ENCODE measurements at places on chromosomes 6 and 20.

DNA sequence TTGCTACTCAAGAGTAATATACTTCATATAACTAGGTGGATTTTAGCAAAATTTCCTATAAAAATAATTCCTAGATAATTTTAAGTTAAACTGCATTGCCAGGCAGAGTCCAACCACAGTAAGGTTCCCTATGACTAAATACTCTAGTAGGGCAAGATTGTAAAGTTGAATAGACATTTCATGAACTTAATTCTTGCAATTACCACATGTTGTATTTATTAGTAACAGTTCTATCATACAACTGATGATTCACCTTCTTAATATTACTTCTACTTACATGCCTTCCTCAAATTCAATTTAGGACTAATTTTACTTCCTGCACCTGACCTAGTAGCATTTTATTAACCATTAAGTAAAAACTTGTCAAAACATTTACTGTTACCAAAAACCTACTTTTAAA lies 266.7 kb upstream of the THEMIS start:
- no peaks in the 10 kb centered on the region for H3K27me3 ChIP-seq
- no peaks in the 10 kb centered on the region for H3K36me3 ChIP-seq
- DNase-seq = no peak
- no peaks in the 10 kb centered on the region for H3K4me1 ChIP-seq

- no peak overlapping the region for H3K4me3 ChIP-seq
- H3K4me1 ChIP-seq = no peaks in the 10 kb centered on the region
- H3K36me3 ChIP-seq = no peaks in the 10 kb centered on the region
- no peak for DNase-seq
Observed at GRCh38 chr6:128379577-128379976, 140.8 kb downstream of the PTPRK start.

GRCh38 chr6:170189236-170189635 lies 101.6 kb downstream of the DLL1 start:
- H3K27me3 ChIP-seq = no peaks in the 10 kb centered on the region
- H3K4me3 ChIP-seq = no peak overlapping the region
- no peaks in the 10 kb centered on the region for H3K36me3 ChIP-seq
- no peak overlapping the region for H3K27ac ChIP-seq

GRCh38 chr6:44867571-44868334 lies 460.4 kb upstream of the RUNX2 start:
- no peak overlapping the region for H3K4me3 ChIP-seq
- no peaks in the 10 kb centered on the region for H3K4me1 ChIP-seq
- H3K27me3 ChIP-seq = no peaks in the 10 kb centered on the region
- no peaks in the 10 kb centered on the region for H3K36me3 ChIP-seq

DNA sequence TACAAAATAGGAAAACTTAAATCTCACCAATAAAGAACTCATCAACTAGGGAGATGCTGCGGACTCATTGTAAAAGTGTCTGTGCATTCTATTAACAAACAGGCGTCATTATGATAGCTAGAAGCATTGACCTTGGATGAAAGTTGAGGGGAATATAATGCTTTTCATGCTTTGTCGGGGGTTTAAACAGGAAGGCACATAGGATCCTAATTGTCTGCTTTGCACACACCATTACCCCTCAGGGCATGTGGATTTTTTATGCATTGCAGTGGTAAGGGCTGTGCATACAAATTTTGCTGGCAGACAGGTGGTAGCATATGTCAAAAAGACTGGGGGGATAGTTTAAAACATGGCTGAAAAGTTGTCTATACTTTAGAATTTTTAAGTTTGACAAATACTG lies 447.9 kb upstream of the PLCB4 start:
- no peaks in the 10 kb centered on the region for H3K27me3 ChIP-seq
- DNase-seq = no peak
- no peak overlapping the region for H3K27ac ChIP-seq

DNA sequence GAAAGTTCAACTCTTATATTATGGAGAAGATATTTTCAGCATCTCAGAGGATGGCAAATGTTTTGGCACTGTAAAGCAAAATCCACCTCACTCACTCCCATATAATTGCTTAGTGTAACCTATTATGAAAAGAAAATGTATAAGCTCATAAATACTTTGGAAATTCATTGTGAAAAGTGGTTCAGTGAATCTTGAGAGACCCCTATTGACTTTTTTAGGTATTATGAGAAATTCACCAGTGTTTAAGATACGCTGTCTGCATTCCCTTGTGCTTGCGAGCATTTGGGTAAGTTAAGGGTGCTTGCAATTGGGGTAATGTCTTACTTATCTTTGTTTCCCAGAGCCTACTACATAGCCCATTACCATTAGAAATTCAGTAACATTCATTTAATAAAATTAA lies 66.3 kb upstream of the BMP5 start:
- no peaks in the 10 kb centered on the region for H3K36me3 ChIP-seq
- no peaks in the 10 kb centered on the region for H3K27me3 ChIP-seq
- no peak overlapping the region for H3K4me3 ChIP-seq
- no peak for DNase-seq
- no peaks in the 10 kb centered on the region for H3K4me1 ChIP-seq

- no peaks in the 10 kb centered on the region for H3K27me3 ChIP-seq
- H3K4me1 ChIP-seq = peaks cover 95% of the 10 kb centered on the region
- H3K4me3 ChIP-seq = peak overlapping the region; percentile 32
- H3K36me3 ChIP-seq = no peaks in the 10 kb centered on the region
- no peak for DNase-seq
Observed at GRCh38 chr20:62651285-62652021, 9.2 kb downstream of the SLCO4A1 start.

- H3K27ac ChIP-seq = peak overlapping the region; percentile 91
- H3K4me1 ChIP-seq = peaks cover 45% of the 10 kb centered on the region
- peak overlapping the region; percentile 90 for H3K4me3 ChIP-seq
- no peak for DNase-seq
- no peaks in the 10 kb centered on the region for H3K27me3 ChIP-seq
Observed at GRCh38 chr6:43077981-43078511, 1.9 kb downstream of the PTK7 start.

- peaks cover 5% of the 10 kb centered on the region for H3K4me1 ChIP-seq
- no peak overlapping the region for H3K27ac ChIP-seq
- DNase-seq = no peak
Observed at GRCh38 chr6:36824253-36824652, 15.0 kb downstream of the CPNE5 start.

DNA sequence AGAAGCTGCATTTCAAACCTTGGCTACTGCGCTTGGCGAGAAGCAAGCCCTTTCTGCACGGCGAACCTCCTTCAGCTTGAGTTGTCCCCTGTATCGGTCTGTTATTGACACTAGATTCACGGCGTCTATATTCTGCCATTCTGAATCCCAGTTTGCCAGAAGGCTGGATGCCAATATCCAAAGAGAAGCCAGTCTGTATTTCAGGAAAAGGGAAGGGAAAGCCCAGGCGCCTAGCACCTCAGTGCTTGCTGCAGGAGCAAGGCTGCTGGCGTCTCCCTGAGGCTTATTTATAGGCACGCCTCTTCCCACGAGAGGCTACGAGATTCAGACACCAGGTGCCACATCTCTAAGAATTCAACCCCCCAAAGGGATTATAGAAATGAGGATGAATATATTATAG lies 89.6 kb upstream of the CDH4 start:
- no peaks in the 10 kb centered on the region for H3K27me3 ChIP-seq
- no peak overlapping the region for H3K4me3 ChIP-seq
- H3K27ac ChIP-seq = no peak overlapping the region
- no peaks in the 10 kb centered on the region for H3K4me1 ChIP-seq
- DNase-seq = no peak

- no peak overlapping the region for H3K27ac ChIP-seq
- H3K27me3 ChIP-seq = no peaks in the 10 kb centered on the region
- H3K4me1 ChIP-seq = no peaks in the 10 kb centered on the region
- H3K4me3 ChIP-seq = no peak overlapping the region
- no peak for DNase-seq
- H3K36me3 ChIP-seq = no peaks in the 10 kb centered on the region
Observed at GRCh38 chr20:36895036-36895435, 19.1 kb downstream of the TLDC2 start.

DNA sequence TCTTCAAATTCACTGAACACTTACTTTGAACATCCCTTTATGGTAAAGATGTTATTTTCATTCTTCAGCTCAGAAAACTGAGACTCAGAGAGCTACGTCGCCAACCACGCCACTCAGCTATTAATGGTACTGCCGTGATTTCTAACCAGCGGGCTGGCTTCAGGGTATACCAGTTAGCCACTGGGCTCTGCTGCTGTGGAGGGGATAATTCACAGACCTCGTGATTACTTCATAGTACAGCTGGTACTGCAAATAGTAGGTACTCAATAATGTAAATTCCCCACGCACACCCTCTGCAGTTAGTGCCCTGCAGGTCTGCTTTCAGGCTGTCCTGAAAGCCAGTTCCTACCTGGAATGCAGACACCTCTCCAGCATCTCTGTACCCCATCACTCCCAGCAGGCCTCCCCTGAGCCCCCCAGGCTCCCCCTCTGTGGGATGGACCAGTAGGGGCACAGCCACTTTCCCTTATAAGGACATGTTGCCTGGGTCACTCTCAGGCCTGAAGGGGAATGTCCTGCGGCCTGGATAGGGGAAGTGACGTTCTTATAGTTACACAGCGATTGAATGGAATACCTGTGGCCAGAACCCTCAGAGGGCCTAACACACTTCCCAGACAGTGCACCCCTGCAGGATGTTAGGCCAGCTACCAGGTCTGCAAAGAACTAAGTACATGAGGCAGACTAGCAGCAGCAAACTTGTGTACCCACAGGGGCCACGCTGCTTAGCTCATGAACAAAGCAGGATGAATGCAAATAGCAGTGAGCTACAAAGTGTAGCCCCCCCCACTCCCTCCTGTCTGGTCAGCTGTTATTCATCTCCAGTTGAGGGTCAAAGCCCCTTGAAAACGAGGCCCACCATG lies 1.3 kb upstream of the OCSTAMP start:
- H3K36me3 ChIP-seq = no peaks in the 10 kb centered on the region
- H3K4me1 ChIP-seq = no peaks in the 10 kb centered on the region
- H3K27me3 ChIP-seq = no peaks in the 10 kb centered on the region
- no peak overlapping the region for H3K27ac ChIP-seq
- no peak overlapping the region for H3K4me3 ChIP-seq

- no peak overlapping the region for H3K27ac ChIP-seq
- no peaks in the 10 kb centered on the region for H3K27me3 ChIP-seq
- H3K4me1 ChIP-seq = peaks cover 5% of the 10 kb centered on the region
- H3K4me3 ChIP-seq = no peak overlapping the region
Observed at GRCh38 chr6:36944650-36945049, 9.9 kb upstream of the PI16 start.

GRCh38 chr6:70292193-70292592 lies 10.7 kb downstream of the COL9A1 start:
- peaks cover 31% of the 10 kb centered on the region for H3K27me3 ChIP-seq
- DNase-seq = no peak
- no peaks in the 10 kb centered on the region for H3K4me1 ChIP-seq
- H3K4me3 ChIP-seq = no peak overlapping the region

DNA sequence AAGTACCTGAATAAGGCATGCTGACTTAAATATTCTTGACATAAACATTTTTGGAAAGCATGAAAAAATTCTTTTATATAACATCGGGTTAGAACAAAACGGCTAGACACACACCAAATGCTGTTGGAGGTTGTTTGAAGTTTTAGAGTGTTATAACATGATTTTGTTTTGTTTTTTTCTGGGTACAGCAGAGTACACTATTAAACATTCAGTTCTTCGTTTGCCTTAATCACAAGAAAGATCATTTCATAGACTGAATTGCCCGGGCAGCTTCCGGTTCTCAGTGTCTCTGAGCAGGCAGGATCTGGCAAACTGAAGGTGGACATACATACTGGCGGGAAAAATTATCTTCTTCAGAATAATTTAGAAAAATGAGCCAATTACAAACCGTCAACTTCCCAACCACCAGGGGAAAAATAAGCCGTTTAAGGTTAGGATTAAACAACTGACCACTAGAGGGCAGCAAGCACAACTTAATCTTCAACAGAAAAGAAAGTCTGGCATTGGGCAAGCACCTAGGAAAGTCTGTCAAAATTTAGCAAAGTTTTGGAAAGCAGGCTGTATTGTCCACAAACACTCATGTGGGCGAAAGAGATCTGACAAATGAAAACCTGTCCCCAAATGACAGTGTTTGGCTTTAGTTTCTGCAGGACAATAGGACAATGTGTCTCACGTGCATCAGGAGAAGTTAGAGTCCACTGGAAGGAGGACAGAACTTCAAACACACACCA lies 15.0 kb downstream of the ZNF217 start:
- peak overlapping the region; percentile 100 for H3K27ac ChIP-seq
- H3K4me3 ChIP-seq = peak overlapping the region; percentile 66
- peaks cover 69% of the 10 kb centered on the region for H3K4me1 ChIP-seq
- H3K27me3 ChIP-seq = no peaks in the 10 kb centered on the region
- no peak for DNase-seq

- H3K36me3 ChIP-seq = no peaks in the 10 kb centered on the region
- H3K27me3 ChIP-seq = no peaks in the 10 kb centered on the region
- H3K4me1 ChIP-seq = no peaks in the 10 kb centered on the region
Observed at GRCh38 chr6:164753517-164753916, 555.9 kb downstream of the C6orf118 start.

- H3K36me3 ChIP-seq = no peaks in the 10 kb centered on the region
- DNase-seq = no peak
Observed at GRCh38 chr6:131431718-131432117, 141.3 kb upstream of the ARG1 start.

DNA sequence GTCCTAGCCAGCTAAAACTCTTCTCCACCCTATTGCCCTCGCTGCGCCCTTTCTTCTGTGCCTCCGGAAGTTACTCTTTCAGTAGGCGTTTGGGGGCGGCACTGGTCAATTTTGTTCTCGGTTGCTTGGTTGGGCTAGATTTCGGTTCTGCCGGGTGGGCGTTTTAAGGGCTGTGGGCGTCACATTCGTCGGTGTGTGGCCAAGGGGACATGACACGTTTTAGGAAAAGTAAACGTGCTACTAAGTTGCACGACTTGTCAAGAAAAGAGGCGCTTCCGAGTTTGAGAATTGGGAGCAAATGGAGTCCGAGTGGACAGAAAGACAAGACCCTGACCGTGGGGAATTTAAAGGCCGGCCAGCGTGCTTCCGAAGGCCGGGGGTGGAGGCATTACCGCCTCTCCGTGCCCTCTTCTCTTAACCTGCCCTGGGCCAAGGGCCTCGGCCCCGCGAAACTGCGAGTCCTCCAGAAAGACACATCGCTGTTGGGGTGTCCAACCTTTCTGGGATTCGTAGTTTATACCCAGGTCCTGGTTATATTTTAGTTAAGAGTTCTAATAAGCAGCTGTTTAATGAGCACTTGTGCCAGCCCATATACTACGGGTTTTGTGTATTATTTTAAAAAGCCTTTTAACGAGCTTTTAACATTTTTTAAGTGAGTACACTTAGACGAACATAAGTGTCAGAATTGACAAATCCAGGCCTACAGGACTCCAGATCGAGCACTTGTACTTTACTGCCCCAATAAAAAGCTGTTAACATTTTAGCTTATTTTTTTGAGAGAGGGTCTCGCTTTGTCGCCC lies 664 bp upstream of the BAG6 start:
- peaks cover 13% of the 10 kb centered on the region for H3K36me3 ChIP-seq
- peak overlapping the region; percentile 99 for H3K27ac ChIP-seq
- H3K4me1 ChIP-seq = peaks cover 22% of the 10 kb centered on the region
- no peak for DNase-seq

DNA sequence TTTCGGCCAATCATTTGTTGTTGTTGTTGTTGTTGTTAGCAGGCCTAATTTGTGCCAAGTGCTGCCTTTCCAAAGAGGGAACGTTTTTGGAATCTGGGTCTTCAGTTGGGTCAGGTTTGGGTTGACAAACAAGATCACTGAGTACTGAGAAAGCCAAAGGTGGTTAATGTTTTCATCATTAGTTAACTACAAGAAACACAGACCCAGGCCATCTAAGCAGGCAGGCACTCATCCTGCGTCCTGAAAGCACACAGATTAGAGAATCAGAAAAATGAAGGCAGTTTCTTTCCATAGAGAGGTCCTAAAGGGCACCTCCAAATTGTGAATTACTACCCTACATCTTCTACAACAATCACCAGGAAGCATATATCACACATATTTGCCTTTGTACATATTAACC lies 15.1 kb upstream of the SIRPG start:
- H3K27me3 ChIP-seq = peaks cover 12% of the 10 kb centered on the region
- H3K4me3 ChIP-seq = no peak overlapping the region
- DNase-seq = no peak
